ENCODE measurements at places on chromosomes 16 and 17. TPM values are rescaled to one million over a fixed set of nuclear protein-coding genes. Genes with fewer than 3 reads are reported as not detected.

GRCh38 chr17:40176754-40177110 lies 538 bp upstream of the RAPGEFL1 start:
- DNase-seq = no peak
- no peak overlapping the region for H3K27ac ChIP-seq
- H3K27me3 ChIP-seq = peaks cover 2% of the 10 kb centered on the region
- H3K36me3 ChIP-seq = peaks cover 7% of the 10 kb centered on the region
- peaks cover 17% of the 10 kb centered on the region for H3K4me1 ChIP-seq

CNTROB gene
- 45.2 TPM for total RNA-seq

DNA sequence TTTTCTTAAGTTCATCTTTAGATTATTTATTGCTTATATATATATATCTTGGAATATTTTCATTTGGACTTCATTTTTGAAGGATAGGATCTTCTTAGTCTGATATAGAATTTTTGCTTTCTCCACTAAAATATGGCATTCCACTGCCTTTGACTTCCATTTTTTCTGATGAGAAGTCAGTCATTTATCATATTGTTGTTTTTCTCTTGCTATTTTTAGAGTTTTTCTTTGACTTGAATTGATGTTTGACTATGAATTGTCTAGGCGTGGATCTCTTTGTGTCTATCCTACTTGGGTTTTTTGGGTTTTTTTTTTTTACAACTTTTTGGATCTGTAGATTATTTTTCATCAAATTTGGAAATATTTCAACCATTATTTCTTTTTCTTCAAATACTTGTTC lies 67.7 kb downstream of the NLK start:
- H3K36me3 ChIP-seq = no peaks in the 10 kb centered on the region
- H3K4me3 ChIP-seq = no peak overlapping the region
- H3K27ac ChIP-seq = no peak overlapping the region
- no peaks in the 10 kb centered on the region for H3K4me1 ChIP-seq

CLEC18B gene
- 0.24 TPM for total RNA-seq

GRCh38 chr16:9159839-9160550 lies 68.6 kb downstream of the HAPSTR1 start:
- peaks cover 7% of the 10 kb centered on the region for H3K4me1 ChIP-seq
- H3K27me3 ChIP-seq = peaks cover 2% of the 10 kb centered on the region
- peak; percentile 26 for DNase-seq
- H3K27ac ChIP-seq = no peak overlapping the region
- H3K36me3 ChIP-seq = no peaks in the 10 kb centered on the region
- no peak overlapping the region for H3K4me3 ChIP-seq

- H3K4me1 ChIP-seq = peaks cover 88% of the 10 kb centered on the region
- no peak for DNase-seq
- no peaks in the 10 kb centered on the region for H3K36me3 ChIP-seq
- H3K4me3 ChIP-seq = no peak overlapping the region
- no peaks in the 10 kb centered on the region for H3K27me3 ChIP-seq
These were observed 2.0 kb downstream of the CCDC102A start for GRCh38 chr16:57534337-57534880.

GRCh38 chr16:75038036-75038858 lies 39.4 kb downstream of the ZNRF1 start:
- no peaks in the 10 kb centered on the region for H3K36me3 ChIP-seq
- H3K4me3 ChIP-seq = no peak overlapping the region
- no peak for DNase-seq
- no peaks in the 10 kb centered on the region for H3K4me1 ChIP-seq

- no peaks in the 10 kb centered on the region for H3K27me3 ChIP-seq
- no peak for DNase-seq
- H3K36me3 ChIP-seq = no peaks in the 10 kb centered on the region
These were observed 239.7 kb upstream of the ERCC4 start for GRCh38 chr16:13680021-13680889.

DNA sequence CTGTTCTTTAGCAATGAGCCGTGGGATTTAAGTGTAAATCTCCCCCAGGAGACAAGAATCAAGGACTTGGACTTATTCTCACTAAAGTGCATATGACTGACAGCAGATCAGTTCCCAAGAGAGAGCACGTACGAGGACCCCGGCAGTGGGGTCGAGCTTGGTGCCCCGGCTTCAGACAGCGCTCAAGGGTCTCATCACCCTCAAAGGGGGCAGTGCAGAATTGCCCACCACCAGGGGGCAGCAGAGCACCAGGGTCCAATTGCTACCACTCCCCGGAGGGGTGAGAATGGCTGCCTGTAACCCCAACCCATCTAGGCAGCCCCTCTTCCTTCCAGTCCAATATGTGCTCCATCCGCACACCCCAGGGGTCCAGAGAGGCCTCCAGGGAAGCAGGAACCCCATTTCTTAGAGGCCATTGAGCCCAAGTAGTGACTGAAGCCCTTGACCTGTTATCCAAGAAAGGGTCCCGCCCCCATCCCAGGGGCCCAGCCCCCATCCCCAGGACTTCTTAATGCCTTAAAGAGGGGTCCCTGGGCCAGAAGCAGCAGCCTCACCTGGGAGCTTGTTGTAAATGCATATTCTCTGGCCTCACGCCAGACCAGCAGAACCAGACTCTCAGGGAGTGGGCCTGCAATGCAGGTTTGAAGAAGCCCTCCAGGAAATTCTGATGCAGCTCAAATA lies 86.1 kb downstream of the ZDHHC7 start:
- H3K4me3 ChIP-seq = no peak overlapping the region
- H3K27ac ChIP-seq = no peak overlapping the region
- H3K27me3 ChIP-seq = no peaks in the 10 kb centered on the region
- H3K36me3 ChIP-seq = no peaks in the 10 kb centered on the region

TEX19 gene
- not detected for total RNA-seq

GRCh38 chr17:4506175-4506813 lies 7.6 kb downstream of the SPNS2 start:
- no peaks in the 10 kb centered on the region for H3K36me3 ChIP-seq
- peaks cover 40% of the 10 kb centered on the region for H3K4me1 ChIP-seq
- no peak for DNase-seq
- peaks cover 19% of the 10 kb centered on the region for H3K27me3 ChIP-seq
- no peak overlapping the region for H3K4me3 ChIP-seq

DNA sequence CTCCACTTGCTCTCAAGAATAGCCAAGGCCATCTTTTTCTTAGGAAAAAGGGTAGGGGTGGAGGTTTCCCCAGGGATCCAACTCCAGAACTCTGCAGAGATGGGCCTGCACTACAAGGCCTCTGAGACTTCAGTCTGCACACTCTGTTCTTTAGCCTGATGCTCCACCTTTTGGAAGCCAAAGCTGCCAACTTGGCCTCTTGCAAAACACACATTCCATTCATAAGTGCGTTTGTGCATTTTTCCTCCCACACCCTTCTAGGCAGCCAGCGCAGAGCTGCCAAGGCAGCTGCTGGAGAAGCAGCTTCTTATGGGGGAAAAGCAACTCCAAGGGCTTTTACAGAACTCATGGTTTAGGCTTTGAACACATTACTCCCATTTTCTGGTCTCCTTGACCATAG lies 45.3 kb downstream of the REXO5 start:
- DNase-seq = no peak
- H3K4me1 ChIP-seq = no peaks in the 10 kb centered on the region
- H3K27me3 ChIP-seq = no peaks in the 10 kb centered on the region

- H3K27ac ChIP-seq = no peak overlapping the region
- H3K36me3 ChIP-seq = no peaks in the 10 kb centered on the region
These were observed 18.8 kb downstream of the AXIN2 start for GRCh38 chr17:65542610-65543009.

PRSS53 gene
- total RNA-seq = 7.4 TPM

- H3K27ac ChIP-seq = no peak overlapping the region
- no peaks in the 10 kb centered on the region for H3K27me3 ChIP-seq
- no peaks in the 10 kb centered on the region for H3K4me1 ChIP-seq
- H3K36me3 ChIP-seq = no peaks in the 10 kb centered on the region
These were observed 796.2 kb upstream of the RBFOX1 start for GRCh38 chr16:6536411-6536810.

DNA sequence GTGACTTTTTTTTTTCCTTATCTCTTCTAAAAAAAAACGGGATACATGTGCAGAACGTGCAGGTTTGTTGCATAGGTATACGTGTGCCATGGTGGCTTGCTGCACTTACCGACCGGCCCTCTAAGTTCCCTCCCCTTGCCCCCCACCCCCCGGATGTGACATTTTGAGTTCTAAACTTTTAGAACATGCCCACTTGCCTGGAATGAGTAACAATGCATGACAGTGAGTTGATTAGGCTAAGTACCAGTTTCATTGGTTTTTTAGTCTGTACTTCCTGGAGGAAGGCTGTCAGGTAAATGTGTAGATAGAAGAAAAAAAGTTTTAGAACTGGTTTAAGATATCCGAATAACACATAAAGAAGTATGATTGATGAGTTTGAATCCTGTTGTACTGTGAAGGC lies 4.0 kb downstream of the BPTF start:
- peaks cover 25% of the 10 kb centered on the region for H3K4me1 ChIP-seq
- no peak overlapping the region for H3K27ac ChIP-seq
- no peaks in the 10 kb centered on the region for H3K36me3 ChIP-seq
- H3K27me3 ChIP-seq = no peaks in the 10 kb centered on the region
- no peak overlapping the region for H3K4me3 ChIP-seq
- peak; percentile 58 for DNase-seq

GRCh38 chr17:66183529-66183928 lies 8.4 kb downstream of the CEP112 start:
- DNase-seq = no peak
- H3K36me3 ChIP-seq = no peaks in the 10 kb centered on the region
- H3K27ac ChIP-seq = no peak overlapping the region
- H3K27me3 ChIP-seq = no peaks in the 10 kb centered on the region
- no peaks in the 10 kb centered on the region for H3K4me1 ChIP-seq
- H3K4me3 ChIP-seq = no peak overlapping the region

DNA sequence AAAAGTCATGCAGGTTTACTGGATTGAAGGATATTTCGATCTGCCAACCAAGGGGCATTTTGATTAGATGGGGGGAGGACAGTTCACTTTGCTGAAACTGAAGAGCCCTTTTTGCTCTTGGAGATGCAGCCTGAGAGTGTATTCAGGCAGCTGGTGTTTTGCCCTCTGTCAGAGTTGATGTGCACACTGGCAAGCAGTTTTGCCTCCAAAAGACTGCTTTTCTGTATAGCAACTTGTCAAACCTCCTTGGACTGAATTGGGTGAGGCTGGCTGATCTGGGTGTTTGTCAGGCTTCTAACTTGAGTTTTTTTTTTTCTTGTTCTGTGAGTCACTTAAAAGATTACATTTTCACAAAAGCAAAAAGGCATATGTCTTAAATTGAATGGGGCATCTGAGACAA lies 22.6 kb upstream of the ANKFN1 start:
- no peak overlapping the region for H3K4me3 ChIP-seq
- no peaks in the 10 kb centered on the region for H3K4me1 ChIP-seq
- no peaks in the 10 kb centered on the region for H3K27me3 ChIP-seq
- no peak overlapping the region for H3K27ac ChIP-seq

DNA sequence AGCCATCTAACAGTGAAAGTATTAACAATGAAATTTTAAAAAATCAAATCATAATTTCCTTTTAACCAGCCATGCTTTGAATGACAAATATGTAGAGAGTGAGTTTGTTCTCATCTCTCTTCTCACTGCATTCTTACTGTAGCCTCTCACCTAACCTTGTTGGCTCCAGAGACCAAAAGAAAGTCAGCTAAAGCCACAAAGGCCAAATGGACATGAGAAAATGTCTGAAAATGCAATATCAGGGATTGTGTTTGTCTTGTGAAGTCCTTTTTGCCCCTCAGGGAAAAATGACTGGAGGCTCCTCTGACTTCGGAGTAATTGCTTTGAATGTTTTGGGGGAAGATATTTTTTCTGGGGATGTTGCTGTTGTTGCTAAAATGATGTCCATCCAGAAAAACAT lies 166.3 kb downstream of the SLC39A11 start:
- no peak for DNase-seq
- no peaks in the 10 kb centered on the region for H3K36me3 ChIP-seq
- H3K27ac ChIP-seq = no peak overlapping the region
- no peaks in the 10 kb centered on the region for H3K27me3 ChIP-seq

- H3K36me3 ChIP-seq = no peaks in the 10 kb centered on the region
- H3K27ac ChIP-seq = no peak overlapping the region
- no peak for DNase-seq
These were observed 9.9 kb downstream of the ZFHX3 start for GRCh38 chr16:73037845-73038570.

- H3K4me3 ChIP-seq = no peak overlapping the region
- no peak for DNase-seq
- H3K36me3 ChIP-seq = no peaks in the 10 kb centered on the region
- no peaks in the 10 kb centered on the region for H3K27me3 ChIP-seq
These were observed 55.9 kb downstream of the USP22 start for GRCh38 chr17:20986767-20987510.
